ENCODE measurements at places on chromosomes 6 and 20.
A peak's percentile ranks its signal among the peaks of the same experiment; 100 is the strongest.

- DNase-seq = no peak
Measured at GRCh38 chr20:43857127-43857526, 57.5 kb upstream of the TOX2 start.

- no peak for DNase-seq
Measured at GRCh38 chr6:41284726-41285125, 1.8 kb downstream of the TREM1 start.

GRCh38 chr6:30902709-30903108 lies 5.3 kb upstream of the GTF2H4 start:
- no peak for DNase-seq

- DNase-seq = no peak
Measured at GRCh38 chr6:98047871-98048270, 764.9 kb upstream of the MMS22L start.

DNA sequence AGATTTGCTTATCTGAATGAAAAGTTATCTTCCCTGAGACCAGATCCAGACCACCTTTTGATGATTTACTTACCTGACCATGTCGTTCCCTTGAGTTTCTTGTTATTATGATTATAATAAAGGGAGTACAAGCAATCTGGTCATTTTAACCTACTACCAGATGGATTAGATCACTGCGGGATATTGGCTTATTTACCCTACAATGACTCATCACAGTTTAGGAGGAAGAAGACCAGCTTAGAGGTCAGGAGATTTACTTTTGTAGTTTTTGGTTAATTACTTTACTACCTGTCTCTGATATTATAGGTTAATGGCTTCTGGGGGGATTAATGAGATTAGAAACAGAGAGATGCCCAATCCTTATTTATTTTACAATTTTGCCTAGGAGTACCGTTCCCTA lies 10.7 kb downstream of the PKIB start:
- no peak for DNase-seq

- no peak for DNase-seq
Measured at GRCh38 chr20:47970282-47970903, 185.1 kb upstream of the SULF2 start.

DNA sequence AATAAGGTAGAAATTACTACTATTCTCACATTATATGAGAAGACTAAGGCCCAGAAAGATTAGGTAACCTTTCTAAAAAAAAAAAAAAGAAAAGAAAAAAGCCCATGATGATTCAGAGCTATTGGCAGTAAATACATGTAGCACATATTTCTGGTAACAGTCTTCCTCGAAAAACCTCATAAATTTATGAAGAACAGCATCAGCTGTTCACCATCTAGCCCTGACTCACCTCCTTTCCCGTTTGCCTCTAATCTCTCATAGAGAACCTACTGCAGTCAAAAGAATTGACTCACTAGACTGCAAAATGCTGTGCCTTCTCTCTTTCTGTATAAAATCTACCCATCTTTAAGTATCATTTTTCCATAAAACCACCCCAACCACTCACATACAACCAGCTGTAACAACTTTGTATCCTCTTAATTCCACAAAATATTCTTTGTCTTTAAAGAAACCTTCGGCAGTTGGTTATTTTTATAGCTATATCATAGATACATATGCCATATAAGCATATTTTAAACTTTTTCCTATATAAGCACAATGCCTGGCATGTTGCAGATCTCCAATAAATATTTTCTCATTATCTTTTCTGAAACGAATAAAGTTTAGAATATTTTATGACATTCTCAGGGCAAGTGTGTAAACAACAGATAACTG lies 152.7 kb upstream of the ENPP5 start:
- no peak for DNase-seq

DNA sequence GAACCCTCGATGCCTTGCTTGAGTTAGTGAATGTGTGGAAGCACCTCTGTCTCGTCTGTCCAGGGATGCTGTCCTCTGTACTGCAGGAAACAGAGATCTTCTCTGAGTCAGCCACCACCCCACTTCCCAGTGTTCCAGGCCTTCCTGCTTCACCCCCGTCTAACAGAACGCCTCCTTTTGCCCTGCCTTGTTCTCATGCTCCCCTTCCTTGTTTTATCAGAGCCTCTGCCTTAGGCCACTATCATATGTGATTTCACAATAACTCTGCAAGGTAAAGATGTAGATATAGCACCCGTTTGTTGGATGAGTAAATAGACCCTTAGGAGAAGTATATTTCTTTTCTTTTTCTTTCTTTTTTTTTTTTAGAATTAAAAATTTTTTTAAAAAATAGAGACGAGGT lies 106.7 kb upstream of the CLDN20 start:
- no peak for DNase-seq

DNA sequence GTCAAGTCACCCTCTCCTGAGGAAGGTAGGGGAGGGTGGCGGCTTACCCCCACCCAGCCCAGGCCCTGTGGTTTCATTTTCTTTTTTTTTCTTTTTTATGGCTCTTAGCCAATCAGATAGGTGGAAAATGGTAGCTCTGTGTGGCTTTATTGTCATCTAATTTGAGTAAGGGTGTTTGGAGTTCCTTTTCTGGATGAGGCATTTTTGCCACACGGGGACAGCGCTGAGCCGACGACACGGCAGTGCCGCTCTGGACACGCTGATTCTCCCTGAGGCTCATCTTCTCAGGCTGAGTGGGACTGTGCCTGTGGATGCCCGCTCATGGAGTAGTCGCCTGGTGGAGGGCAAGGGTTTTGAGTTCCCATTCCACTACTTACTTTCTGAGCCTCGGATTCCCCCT lies 37.6 kb upstream of the ANGPT4 start:
- DNase-seq = no peak

GRCh38 chr6:89357390-89357789 lies 4.9 kb upstream of the UBE2J1 start:
- DNase-seq = peak; percentile 39

GRCh38 chr6:157493173-157493572 lies 112.2 kb downstream of the ZDHHC14 start:
- no peak for DNase-seq

- no peak for DNase-seq
Measured at GRCh38 chr6:43016176-43016942, 2.3 kb downstream of the KLHDC3 start.

GRCh38 chr6:4113649-4114048 lies 21.7 kb downstream of the ECI2 start:
- DNase-seq = no peak

DNA sequence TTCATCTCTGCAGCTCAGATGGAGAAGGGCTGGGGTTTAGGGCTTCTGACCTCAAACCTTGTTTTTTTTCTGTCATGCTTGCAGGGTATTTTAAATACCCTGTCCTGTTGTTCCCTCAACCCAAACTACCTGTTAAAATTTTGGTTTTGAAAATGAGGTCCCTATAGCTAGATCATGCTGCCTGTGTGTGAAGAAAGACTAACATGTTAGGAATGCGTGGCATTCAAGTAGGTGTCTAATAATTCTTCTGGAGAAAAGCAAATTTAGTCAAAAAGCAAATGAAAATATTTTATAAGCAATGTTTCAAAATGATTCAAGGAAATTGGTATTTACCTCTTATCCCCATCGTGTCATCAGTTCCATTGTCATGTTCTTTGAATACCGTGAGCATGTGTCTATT lies 77.2 kb upstream of the C20orf144 start:
- DNase-seq = no peak

- DNase-seq = peak; percentile 86
Measured at GRCh38 chr6:41424370-41425058, 89.1 kb downstream of the NCR2 start.

DNA sequence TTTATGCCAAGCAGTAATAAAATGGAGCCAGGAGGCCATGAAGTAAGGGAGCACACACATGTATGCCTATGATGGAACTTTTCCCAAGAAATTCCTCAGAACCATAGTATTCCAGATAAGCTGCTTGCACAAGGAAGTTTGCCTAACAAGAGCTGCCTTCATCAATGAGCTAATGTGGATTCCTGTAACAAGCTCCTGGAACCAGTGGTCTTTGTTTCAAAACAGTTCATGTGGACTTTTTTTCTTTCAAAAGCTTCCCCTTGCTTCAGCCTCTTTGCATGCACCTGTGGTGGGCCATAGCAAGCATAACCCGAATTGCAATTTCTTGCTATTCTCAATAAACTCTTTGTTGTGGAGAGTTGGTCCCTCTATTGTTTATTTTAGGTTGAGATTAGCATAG lies 359.6 kb downstream of the UTRN start:
- no peak for DNase-seq

DNA sequence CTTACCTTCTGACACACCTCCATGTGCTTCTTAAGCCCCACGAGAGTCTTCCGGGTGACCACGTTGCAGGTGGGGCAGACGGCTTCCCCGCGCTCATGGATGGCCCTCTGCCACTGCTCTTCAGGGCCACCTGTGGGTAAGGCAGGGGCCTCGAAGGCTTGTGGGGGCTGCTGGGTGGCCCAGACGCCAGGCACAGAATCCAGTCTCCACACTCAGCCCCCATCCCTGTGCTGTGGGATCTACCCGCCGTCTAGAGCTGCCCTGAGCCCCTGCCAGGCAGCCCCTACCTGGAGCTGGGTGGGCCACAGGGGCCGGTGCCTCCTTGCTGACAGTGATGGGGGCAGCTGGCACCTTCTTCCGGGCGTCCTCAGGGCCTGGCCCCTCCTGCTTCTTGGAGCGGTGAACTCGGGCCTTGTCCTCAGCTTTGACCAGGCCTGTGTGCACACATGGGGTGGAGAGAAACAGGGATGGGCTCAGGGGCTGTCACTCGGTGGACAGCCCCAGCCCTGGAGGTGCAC lies 5.9 kb downstream of the ZNF512B start:
- no peak for DNase-seq

DNA sequence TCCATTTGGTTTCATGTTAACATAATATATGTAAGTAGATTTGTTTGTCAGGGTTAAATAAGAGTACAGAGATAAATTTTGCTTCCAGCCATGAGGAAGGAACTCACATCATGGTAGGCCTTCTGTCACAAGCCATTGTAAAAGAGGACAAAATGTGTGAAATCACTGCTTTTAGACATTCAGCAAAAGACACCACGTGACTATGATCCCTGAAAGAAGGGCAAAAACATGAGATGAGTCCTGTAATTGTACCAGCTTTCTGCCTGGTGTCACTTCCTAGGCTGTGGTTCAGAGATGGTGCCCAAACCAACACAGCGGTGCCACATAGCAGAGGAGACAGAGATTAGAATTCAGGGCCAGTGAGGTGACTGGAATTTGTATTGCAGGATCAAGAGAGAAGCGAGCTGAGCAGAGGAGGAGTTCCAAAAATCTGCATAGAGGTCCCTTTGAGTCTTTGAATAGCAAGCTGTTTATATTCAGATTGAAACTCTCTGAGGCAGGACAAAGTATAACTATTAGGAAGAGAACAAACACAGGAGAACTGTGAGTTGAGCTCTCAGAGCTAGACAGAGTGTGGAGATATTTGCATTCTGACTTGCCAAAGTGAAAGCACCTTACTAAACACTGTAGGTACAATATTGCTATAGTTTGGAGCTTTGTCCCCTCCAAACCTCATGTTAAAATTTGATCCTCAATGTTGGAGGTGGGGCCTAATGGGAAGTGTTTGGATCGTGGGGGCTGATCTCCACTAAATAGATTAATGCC lies 52.6 kb upstream of the PDE7B start:
- DNase-seq = no peak

- no peak for DNase-seq
Measured at GRCh38 chr6:39961178-39961577, 26.9 kb upstream of the MOCS1 start.

- no peak for DNase-seq
Measured at GRCh38 chr20:50579511-50579910, 69.3 kb downstream of the PTPN1 start.

- no peak for DNase-seq
Measured at GRCh38 chr6:100322886-100323285, 141.8 kb downstream of the SIM1 start.

GRCh38 chr6:44788387-44788981 lies 401.0 kb downstream of the CDC5L start:
- DNase-seq = no peak

DNA sequence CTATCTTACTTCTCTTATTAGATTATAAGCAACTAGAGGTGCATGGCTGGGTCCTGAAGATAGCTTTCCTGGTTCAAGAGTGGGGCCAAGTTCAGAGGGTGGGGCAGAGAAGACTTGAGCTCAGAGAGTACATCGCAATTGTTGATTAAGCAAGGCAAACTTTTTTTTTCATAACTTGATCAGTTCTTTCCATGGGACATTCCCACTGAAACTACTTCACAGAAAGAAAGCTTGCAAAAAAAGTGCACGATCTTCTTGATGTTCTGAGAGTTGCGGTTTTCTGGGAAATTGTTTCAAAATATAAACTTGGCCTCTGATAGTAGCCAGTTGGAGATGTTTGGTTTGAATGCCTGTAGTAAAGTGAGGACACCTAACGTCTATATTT lies 100.9 kb downstream of the ZDHHC14 start:
- no peak for DNase-seq

GRCh38 chr6:2658788-2659187 lies 91.9 kb downstream of the MYLK4 start:
- no peak for DNase-seq

- DNase-seq = no peak
Measured at GRCh38 chr20:48432494-48432832, 395.3 kb downstream of the PREX1 start.

GRCh38 chr6:90795078-90795477 lies 208.2 kb upstream of the MAP3K7 start:
- DNase-seq = no peak

DNA sequence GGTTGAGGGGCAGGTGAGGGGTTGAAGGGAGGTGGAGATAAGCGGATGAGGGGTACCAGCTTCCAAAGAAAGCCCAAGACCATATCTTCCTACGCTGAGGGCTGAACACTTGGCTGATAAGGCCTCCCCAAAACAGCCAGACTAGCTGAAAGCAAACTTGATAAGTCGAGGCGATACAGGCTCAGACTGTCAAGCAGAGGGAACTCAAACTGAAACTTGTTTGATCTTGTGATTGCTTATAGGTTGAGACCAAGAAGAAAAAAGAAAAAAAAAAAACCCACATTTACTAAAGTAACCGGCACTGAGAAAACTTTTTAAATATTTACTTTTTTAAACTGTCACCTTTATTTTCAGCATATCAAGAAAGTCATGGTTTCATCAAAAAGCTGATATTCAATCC lies 73.6 kb downstream of the TRERF1 start:
- peak; percentile 57 for DNase-seq

DNA sequence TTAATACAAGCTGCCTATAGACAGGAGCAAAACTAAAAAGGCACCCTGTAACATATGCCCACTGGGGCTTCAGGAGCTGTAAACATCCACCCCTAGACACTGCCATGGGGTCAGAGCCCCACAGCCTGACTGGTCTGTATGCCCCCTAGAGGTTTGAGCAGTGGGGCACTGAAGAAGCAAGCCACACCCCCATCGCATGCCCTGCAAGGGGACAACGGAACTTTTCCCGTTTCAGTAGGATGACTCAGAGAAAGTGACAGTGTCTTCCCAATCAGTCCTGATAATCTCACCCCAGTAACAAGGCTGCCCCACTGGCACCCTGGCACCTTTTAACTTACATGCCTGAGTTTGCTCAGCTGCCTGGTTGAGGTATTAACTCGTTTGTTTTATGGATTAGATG lies 35.9 kb downstream of the BEND3 start:
- DNase-seq = no peak

- no peak for DNase-seq
Measured at GRCh38 chr20:6397115-6397514, 274.3 kb upstream of the FERMT1 start.

Measured in activated CD8-positive, alpha-beta T cell treated with anti-CD3 and anti-CD28 coated beads, Interleukin-2, amount 10 ng/mL, durations not matched to agents 7 days and 5 days (primary cell).